ENCODE measurements at places on chromosomes 12 and 14. TPM values are rescaled to one million over a fixed set of nuclear protein-coding genes. Genes with fewer than 3 reads are reported as not detected.
A peak's percentile ranks its signal among the peaks of the same experiment; 100 is the strongest.

DNA sequence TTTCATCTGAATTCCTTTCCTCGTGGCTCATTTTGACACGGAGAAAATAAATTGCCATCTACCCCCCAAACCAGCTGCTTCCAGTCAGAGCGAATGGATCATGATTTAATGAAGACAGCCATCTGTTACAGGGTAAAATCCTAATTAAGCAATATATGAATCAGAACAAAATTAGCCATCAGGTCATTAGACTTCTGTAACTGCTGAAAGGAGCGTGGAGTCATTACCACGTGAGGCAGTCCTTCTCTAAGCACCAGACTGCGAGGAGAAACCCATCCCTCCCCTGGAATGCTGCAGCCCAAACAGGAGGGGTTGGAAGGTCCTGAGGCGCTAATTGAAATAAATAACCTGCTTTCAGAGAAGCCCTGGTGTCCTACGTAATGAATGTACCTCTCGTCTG lies 51.1 kb upstream of the TCL1A start:
- DNase-seq, result no peak

DNA sequence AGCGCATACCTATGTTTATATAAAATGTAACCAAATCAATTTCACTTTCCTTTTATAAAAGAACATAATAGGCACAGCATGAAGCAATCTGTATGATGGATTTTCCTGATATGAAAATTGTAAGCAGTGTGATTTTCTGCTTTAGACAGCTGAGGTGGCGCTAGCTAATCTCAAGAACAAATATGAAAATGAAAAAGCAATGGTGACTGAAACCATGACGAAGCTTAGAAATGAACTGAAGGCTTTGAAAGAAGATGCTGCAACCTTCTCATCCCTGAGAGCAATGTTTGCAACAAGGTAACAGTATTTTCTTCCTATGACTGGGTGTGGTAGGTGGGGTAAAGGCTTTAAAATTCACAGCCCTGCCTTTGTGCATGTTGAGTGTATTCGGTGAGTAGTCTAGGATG lies 65.0 kb upstream of the FGD4 start:
- DNase-seq, result no peak

- DNase-seq, result no peak
Observed at GRCh38 chr12:105906561-105906960, 232.2 kb downstream of the NUAK1 start.

- peak; percentile 1 for DNase-seq
Observed at GRCh38 chr12:62191491-62192179, 68.6 kb upstream of the USP15 start.

- DNase-seq, result no peak
Observed at GRCh38 chr12:59119676-59120075, 199.4 kb upstream of the LRIG3 start.

GRCh38 chr12:118063576-118064391 lies 2.8 kb upstream of the WSB2 start:
- DNase-seq, result no peak

- DNase-seq, result no peak
Observed at GRCh38 chr14:63672417-63673180, 30.9 kb upstream of the WDR89 start.

DNA sequence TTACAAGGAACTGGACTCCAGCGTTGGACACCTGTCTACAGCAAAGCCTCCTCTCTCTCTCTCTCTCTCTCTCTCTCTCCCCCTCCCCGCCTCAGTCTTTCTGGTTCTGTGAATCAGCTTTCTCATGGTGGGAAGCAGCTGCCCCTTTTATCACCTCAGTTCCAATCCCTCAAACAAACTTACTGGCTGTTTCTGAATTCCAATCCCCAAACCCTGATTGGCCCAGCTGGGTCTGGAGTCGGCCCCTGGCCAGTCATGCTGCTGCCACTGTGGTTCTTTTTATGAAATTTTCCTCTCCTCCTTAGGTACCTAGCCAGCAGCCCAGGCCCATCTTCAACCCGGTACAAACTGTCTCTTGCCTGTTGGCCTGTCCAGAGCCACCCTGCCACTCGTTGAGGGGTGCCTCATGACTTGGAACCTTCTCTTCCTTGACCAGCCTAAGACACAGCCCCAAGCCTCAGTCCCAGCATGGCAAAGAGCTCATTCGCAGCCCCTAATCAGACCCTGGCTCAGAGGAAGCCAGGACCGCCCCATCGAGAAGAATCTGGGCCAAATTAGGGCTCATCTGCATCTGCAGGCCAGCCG lies 9.4 kb upstream of the MORN3 start:
- no peak for DNase-seq

GRCh38 chr12:54954228-54954627 lies 30.3 kb downstream of the TESPA1 start:
- no peak for DNase-seq

GRCh38 chr14:61388976-61389576 lies 67.7 kb downstream of the PRKCH start:
- no peak for DNase-seq

GRCh38 chr12:25670076-25671055 lies 117.3 kb upstream of the LMNTD1 start:
- no peak for DNase-seq

DNA sequence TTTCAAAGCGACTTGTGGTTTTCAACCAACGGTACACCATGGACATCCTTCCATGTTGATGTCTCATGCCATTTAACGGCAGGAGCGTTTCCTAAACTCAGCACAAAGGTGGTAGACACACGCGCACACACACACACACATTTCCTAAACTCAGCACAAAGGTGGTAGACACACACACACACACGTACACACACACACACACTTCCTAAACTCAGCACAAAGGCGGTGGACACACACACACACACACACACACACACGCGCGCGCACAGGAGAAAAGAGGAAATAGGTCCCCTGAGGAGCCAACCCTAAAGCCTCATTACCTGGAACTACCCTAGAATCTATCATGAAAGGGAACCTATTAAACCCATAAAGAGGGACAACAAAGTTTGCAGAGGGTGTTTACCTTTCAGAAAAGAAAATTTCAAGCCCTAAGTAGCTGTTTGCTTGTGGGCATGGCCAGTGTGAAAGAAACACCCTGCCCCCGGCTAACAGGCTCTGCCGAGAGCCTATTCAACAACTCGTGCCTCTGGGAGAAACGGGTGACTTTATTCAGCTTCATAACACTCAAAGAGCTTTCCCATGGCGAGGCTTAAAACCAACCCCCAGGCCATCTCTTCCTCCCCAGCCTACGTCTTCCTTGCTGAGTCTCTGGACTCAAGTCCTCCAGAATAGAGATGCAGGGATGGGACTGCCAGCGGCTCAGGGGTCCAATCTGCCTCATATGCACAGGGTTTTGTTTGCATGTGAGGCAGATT lies 31.8 kb downstream of the SLC8B1 start:
- DNase-seq, result no peak

DNA sequence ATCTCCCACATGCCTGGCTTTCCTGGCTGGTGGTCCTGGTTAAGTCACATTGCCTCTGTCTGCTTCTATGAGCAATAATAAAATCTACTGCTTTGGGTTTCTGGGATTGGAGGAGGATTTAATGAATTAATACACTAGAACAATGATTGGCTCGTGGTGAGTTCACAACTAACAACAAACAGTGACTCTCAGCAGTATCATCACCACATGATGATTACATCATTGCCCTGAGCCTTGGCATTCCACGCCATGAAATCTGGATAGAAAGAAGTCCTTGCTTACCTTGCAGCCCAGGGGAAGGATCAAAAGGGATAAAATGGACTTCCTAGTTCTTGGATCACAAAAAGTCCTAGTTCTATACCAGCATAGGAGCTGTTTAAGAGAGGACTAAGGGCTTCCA lies 1069.0 kb downstream of the VRK1 start:
- DNase-seq, result no peak

DNA sequence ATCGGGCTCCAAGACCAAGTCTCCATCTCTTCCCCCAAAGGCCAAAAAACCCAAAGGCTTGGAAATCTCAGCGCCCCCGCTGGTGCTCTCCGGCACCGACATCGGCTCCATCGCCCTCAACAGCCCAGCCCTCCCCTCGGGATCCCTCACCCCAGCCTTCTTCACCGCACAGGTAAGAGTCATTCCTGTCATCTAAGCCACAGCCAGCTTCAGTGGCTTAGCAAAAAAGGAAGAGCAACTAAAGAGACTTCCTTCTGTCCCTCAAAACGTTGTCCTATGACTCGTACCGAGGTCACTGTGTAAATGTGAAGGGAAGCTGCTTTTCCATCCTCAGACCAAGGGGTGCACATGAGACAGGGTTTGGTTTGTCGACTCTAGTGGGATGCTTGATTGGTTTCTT lies 53.4 kb downstream of the ELK3 start:
- DNase-seq, result no peak

DNA sequence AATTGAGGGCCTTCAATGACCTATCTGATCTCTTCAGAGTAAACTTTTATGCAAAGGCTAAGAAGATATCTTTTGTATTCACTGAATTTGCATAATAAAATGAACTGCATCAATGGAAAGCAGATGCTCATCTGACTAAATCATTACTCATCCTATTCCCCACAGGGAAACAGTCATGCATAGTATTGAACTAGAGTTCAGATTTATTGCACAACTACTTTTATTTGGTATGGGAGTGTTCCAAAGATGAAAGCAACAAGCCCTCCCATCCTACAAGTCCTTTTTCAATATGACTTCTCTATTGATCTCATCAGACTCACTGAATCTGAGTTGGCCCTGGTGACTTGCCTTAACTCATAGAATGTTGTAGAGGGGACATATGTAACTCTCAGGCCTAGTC lies 159.8 kb downstream of the KITLG start:
- peak; percentile 47 for DNase-seq

DNA sequence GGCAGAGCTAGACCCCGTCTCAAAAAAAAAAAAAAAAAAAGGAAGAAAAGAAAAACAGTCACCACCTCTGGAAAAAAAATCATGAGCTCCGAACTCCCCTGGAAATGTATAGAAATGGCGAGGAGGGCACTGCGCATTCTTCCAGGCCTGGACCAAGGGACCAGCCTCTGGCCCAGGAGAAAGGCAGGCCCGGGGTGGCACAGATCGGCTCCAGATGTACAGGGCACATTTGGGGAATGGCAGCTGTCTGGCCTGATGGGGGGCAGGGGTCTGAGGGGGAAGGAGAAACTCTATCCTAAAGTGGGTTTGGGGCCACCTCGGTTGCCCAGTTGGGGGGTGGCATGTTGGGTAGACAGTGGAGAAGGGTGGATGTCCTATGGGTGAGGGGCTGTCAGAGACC lies 46.0 kb upstream of the EML1 start:
- DNase-seq, result no peak

DNA sequence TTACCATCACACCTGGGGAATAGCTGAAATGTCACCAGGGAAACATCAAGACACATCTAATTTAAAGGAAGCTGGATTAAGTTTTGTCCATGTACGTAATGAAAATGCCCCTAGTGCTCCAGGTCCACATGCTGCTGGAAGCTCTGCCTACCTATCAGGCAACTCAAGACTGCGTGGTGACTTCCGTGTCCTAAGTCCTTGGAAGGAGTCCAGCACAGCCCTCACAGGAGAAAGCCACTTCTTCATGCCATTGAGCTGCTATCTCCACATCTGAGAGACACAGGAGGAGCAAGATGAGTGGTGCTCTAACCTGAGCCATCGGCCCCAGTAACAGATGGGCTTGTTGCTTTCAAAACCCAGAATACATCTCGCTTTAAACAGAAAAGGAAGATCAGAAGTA lies 316.4 kb downstream of the DPF3 start:
- no peak for DNase-seq

- no peak for DNase-seq
Observed at GRCh38 chr14:75393794-75394193, 34.0 kb upstream of the JDP2 start.

GRCh38 chr12:761256-761655 lies 8.9 kb downstream of the WNK1 start:
- no peak for DNase-seq

Gene C3AR1
- polyA plus RNA-seq, result 0.52 TPM

Gene MIP
- not detected for polyA plus RNA-seq

Gene LRRC10
- polyA plus RNA-seq, result not detected

Gene NCOR2
- polyA plus RNA-seq, result 3.3 TPM

Gene FGD6
- 10.2 TPM for polyA plus RNA-seq

Gene KRT5
- polyA plus RNA-seq, result 0.31 TPM

Measured in AG04450 (cell line).